Mammary microvascular endothelial cell (primary cell): ENCODE measurements at places on chromosomes 4 and X. TPM values are rescaled to one million over a fixed set of nuclear protein-coding genes. Genes with fewer than 3 reads are reported as not detected.

Gene NAT8L
- not detected in 2 replicates for total RNA-seq

Gene SCOC
- 57.8 and 58.6 TPM in 2 replicates for total RNA-seq

Gene PLK4
- 16.3 and 17.4 TPM in 2 replicates for total RNA-seq

Gene NXF2B
- not detected in 2 replicates for total RNA-seq

Gene MECP2
- total RNA-seq = 25.1 and 25.2 TPM in 2 replicates

Gene ADH1B
- total RNA-seq = not detected in 2 replicates

Gene RHOXF2
- not detected in 2 replicates for total RNA-seq

Gene MFAP3L
- total RNA-seq = 0.34 and 1.9 TPM in 2 replicates

Gene DCX
- total RNA-seq = not detected in 2 replicates

Gene KCTD8
- total RNA-seq = 2.0 and 3.3 TPM in 2 replicates

Gene C4orf54
- under 0.01 TPM in 2 replicates for total RNA-seq

Gene ATP2B3
- not detected in 2 replicates for total RNA-seq

Gene COL4A6
- total RNA-seq = 0.93 and 1.1 TPM in 2 replicates

Gene RBM47
- total RNA-seq = 0.05 and 0.07 TPM in 2 replicates

Gene SH3D19
- 64.3 and 70.1 TPM in 2 replicates for total RNA-seq

Gene ZNF711
- total RNA-seq = 0.13 and 0.49 TPM in 2 replicates

Gene SSX4B
- not detected in 2 replicates for total RNA-seq

Gene KANTR
- 2.6 and 3.3 TPM in 2 replicates for total RNA-seq

Gene CYTL1
- total RNA-seq = 118 and 121 TPM in 2 replicates

Gene TLL1
- total RNA-seq = 2.7 and 3.5 TPM in 2 replicates

Gene CORIN
- total RNA-seq = 0.10 and 0.33 TPM in 2 replicates

Gene MAGEC3
- not detected in 2 replicates for total RNA-seq

Gene SLC25A5
- total RNA-seq = 487 and 570 TPM in 2 replicates

Gene FBXL5
- total RNA-seq = 87.8 and 99.7 TPM in 2 replicates

Gene IL15
- total RNA-seq = 2.6 and 4.1 TPM in 2 replicates

Gene PNMA6F
- total RNA-seq = not detected in 2 replicates

Gene ARSJ
- total RNA-seq = 27.6 TPM in 2 replicates

Gene NUDT10
- total RNA-seq = 0.20 and 0.69 TPM in 2 replicates

Gene MID1
- total RNA-seq = 11.7 and 12.7 TPM in 2 replicates

Gene FGF5
- total RNA-seq = 0.20 and 0.59 TPM in 2 replicates

Gene MAGEC1
- total RNA-seq = not detected in 2 replicates

Gene IL13RA2
- 1.5 and 1.9 TPM in 2 replicates for total RNA-seq

Gene CD38
- 3.1 and 4.5 TPM in 2 replicates for total RNA-seq

Gene CXCL11
- total RNA-seq = 4.4 and 4.7 TPM in 2 replicates

Gene TBC1D8B
- total RNA-seq = 3.1 TPM in 2 replicates

Gene FSTL5
- not detected in 2 replicates for total RNA-seq

Gene PRKG2
- total RNA-seq = under 0.01 TPM in 1 of 2 replicates, not detected in the other

Gene TCP11X2
- total RNA-seq = not detected in 2 replicates

Gene CDKL5
- 1.5 and 1.9 TPM in 2 replicates for total RNA-seq

Gene TMEM144
- 2.8 and 4.5 TPM in 2 replicates for total RNA-seq

Gene NEUROG2
- total RNA-seq = not detected in 2 replicates

Gene CDKL2
- 0.15 TPM in 1 of 2 replicates, not detected in the other for total RNA-seq
